ENCODE measurements at places on chromosomes 4 and X. TPM values are rescaled to one million over a fixed set of nuclear protein-coding genes. Genes with fewer than 3 reads are reported as not detected.

Gene RS1
- polyA plus RNA-seq = not detected

Gene TCEAL7
- 35.8 TPM for polyA plus RNA-seq

Gene TMPRSS11A
- polyA plus RNA-seq = not detected

Gene SLC4A4
- polyA plus RNA-seq = 14.7 TPM

Gene SERPINA7
- not detected for polyA plus RNA-seq

Gene CCNB3
- polyA plus RNA-seq = 0.05 TPM

Gene CCDC160
- 0.06 TPM for polyA plus RNA-seq

Gene KIF4A
- polyA plus RNA-seq = 8.8 TPM

Gene COL4A5
- polyA plus RNA-seq = 123 TPM

DNA sequence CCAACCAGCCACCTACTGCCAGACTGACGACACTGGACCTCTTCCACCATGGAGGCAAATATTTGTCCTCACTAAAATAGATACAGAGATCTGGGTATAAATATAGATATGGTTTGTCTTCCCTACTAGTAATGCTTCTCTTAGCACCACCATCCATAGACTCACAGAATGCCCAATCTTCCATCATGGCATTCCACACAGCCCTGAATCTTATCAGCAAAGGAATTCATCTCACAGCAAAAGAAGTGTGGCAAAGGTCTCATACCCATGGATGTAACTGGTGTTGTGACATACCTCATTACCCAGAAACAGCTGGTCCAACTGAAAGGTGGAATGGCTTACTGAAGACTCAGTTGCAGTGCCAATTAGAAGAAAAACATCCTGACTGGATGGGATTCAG is 47.2 kb upstream of the HS6ST2 start:
- no peak for DNase-seq

- DNase-seq = no peak
Observed at GRCh38 chr4:156109943-156110900, 156.6 kb upstream of the CTSO start.

DNA sequence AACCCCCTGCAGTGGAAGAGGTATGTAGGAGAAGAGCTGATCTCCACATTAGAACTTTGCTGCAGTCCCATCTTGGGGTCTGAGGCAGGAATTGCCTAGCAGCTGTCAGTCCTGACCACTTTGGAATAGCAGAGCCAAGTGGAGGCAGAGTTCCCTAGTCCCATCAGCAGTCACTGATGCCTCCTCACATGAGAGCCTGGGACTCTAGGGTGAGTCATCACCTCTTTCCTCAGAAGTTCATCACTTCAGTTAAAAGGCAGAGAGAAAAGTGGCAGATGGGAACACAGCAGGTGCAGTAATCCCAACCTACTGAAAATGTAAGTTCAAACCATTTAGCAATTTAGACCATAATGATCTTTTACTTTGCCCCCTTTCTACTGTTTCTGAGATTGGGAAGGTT is 73.9 kb upstream of the MED14 start:
- no peak for DNase-seq

- DNase-seq = no peak
Observed at GRCh38 chr4:153808175-153808574, 19.3 kb upstream of the SFRP2 start.

DNA sequence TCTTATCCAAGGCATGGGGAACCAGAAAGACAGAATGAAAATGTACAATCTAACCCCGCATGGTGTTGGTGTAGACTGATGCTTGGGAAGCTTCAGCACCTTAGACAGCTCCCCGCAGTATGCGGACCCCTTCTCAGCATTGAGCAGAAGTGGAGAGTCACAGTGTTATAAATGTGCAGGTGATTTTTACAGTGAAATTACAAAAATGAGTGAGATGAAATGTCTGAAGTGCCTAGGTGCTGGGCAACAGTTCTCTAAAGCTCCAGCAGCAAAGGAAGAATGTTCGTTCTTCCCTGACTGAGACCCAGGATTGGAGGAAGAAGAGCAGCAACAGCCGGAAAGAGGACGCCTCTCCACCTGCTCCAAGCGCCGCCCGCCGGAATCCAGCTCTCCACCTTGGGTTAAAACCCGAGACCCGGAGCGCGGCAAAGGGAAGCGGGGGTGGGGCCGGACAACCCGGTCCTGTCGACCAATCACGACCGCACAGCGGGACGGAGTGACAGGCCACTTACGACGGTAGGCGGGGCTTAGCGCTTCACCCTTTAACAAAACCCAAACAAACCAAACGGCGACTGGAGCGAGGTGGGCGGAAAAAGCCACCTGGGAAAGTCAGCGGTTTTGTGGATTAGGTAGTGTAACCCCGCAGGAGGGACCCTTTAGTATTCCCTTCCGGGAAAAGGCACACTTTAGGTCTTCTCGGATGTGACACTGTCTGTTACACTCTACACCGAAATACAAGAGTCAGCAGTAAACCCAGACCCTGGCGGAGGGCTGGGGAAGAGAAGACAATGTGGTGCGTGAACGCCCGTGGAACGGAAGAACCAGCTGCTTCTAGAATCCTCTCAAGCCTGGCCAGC is at the start of gene GLRA3:
TSS of gene GLRA3 (minus strand) at position 403 of the 857 bp plus-strand sequence. CDS start 436 bp downstream, outside the sequence.
- no peak for DNase-seq

GRCh38 chrX:45164021-45164621 is 36.6 kb downstream of the DIPK2B start:
- DNase-seq = no peak

- DNase-seq = no peak
Observed at GRCh38 chrX:20217906-20218305, 48.8 kb downstream of the RPS6KA3 start.

GRCh38 chr4:105189855-105190650 is 43.4 kb downstream of the TET2 start:
- DNase-seq = no peak

DNA sequence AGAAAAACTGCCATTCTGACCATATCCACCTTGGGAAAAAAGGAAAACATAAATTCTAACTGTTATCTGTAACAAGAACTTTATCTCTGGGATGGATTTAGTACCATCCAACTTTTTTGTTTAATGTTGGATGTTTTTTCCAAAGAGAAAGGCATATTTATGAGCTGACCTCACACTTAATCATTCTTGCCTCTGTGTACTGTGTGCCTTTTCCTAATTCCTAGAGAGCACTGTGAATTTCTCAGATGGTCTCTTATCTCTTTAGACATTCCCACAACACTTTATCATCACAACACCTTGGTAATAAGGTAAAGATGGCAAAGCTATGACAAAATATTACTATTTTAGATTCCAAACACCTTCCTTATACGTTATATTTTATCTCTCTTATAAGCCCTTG is 126.2 kb downstream of the COL4A6 start:
- DNase-seq = no peak

DNA sequence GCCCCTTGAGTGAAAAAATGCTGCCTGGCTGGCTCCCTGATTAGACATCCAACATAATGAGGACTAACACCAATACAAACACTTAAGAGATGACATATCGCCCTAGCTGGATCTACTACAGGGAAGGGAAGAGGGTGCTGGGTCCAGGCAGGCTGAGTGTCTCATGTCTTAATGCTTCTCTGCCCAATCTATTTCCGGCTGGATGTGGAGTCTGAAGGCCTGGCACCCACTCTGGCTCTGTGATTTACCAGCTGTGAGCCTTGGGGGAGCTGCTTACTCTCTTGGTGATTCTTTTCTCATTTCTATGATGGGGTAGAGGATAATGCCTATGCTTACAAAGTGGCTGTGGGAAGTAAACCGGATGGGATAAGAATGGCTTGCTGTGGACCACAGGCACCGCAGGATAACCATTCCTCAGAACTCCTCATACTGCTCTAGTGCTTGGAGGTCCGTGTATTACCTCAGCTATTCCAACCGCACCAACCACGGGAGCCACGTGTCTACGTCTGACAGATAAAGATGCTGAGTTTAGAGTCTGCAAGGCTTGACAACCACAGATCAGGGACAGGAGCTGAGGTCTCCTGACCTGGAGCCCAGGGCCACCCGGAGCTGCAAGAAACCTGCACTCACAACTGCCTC is 161.7 kb downstream of the AFAP1 start:
- DNase-seq = no peak

DNA sequence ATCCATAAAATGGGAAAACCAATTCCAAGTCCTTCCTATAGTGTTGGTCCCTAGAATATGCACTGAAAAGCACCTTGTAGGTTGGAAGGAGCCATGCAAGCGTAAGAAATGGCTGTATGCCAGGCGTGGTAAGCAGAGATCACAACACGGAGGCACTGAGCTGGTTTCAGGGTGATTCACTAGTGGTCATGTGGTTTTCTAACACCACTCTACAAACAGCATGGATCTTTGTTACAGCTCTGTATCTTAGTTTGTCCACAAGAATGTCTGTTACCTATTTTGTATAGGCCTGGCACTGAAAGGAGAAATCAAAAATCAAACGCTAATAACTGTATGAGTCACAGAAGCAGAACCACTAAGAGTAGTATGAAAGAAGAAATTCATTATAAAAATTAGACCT is 71.9 kb downstream of the MAGEB17 start:
- peak; percentile 50 for DNase-seq

GRCh38 chrX:123173833-123174232 is 10.2 kb upstream of the GRIA3 start:
- no peak for DNase-seq

- no peak for DNase-seq
Observed at GRCh38 chr4:4610672-4611071, 68.8 kb upstream of the STX18 start.

- no peak for DNase-seq
Observed at GRCh38 chr4:119246177-119246733, 33.7 kb downstream of the USP53 start.

DNA sequence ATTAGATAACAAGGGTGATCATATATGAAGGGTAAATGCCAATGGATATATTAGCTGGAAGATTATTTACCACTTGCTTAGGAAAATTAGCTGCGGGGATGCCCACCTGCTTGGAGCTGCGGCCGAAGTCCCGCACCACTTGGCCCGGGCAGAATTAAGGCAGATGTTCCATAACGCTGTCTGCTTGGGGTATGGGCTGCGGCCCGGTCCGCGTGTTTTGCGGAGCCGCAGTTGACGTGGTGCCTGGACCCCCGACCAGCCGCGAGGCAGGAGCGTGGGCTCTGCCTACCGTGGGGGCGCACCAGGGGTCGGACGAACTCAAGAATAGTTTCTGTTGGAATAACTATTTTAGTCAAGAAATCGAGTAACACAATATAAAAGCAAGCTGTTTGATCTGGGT is 235.2 kb downstream of the CPXCR1 start:
- DNase-seq = no peak

DNA sequence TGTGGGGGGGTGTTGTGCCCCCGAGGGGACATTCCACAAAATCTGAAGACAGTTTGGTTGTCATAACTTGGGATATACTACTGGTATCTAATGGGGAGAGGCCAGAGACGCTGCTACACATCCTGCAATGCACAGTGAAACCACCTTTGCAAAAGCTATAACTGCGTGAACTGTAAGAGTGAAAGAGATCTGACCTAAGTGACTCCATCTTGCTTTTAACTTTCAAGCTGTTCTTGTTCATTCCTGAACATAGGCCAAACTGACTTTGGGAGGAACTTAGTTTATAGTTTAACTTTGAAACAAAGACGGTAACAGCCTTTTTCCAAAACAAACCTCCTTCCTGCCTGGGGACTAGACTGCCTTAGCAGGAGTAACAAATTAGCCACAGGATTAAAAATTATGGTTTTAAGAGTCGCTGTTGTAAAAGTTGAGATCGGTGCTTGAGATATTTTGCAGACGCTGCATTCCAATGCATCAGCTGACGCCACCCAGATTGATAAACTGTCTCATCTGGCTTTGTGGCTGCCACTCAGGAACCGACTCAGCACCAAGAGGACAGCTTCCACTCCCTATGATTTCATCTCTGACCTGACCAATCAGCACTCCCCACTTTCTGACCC is 70.9 kb downstream of the ATXN3L start:
- no peak for DNase-seq

GRCh38 chr4:86032476-86033022 is 327.3 kb downstream of the MAPK10 start:
- DNase-seq = no peak

DNA sequence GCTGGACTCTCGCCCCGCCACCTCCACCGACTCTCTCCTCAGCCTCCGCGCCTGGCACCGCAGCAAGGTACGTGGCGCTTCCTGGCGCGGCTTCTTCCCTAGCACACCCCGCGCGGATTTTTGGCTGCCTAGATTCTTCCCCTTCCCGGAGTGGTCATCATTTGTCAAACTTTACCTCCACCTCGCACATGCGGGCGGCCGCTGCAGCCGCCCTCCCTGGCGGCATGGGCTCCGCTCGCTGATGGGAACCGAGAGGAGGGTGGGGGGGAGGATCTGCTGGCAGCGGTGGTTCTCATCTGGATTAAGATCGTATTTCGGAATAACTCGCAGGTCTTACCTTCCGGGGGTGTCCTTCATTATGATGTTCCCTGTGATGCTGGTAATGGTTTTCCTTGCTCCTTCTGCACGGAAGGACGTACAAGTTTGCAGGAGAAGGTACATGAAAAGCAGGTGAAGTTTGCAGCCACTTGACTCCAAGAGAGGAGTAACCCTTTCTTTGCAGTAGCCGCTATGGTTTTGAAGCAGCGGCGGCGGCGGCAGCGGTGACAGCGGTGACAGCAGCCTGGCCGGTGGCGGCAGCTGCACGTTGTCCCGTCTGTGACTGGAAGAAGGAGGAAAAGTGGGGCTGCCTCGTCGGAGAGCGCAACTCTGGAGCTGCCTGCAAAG is 2183.9 kb upstream of the TENM3 start:
- no peak for DNase-seq

- DNase-seq = no peak
Observed at GRCh38 chrX:132373610-132374009, 115.2 kb downstream of the MBNL3 start.

DNA sequence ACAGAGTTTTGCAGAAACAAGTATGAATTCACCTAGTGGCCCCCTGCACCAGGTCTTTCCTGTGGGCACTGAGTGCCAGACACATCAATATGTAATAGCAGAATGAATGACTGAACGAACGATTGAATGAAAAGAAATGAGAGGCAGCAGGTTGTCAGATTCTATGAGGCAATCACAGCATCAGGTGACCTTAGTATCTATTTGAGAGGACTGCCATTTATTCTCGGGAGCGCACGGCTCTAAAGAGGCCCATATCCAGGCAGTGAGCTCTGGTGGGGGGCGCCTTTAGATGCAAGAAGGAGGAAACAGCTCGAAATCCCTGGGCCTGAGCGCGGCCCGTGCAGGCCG is 528 bp upstream of the SLC25A4 start:
- DNase-seq = no peak

GRCh38 chr4:174604198-174604597 is 81.9 kb upstream of the HPGD start:
- no peak for DNase-seq
